ENCODE measurements at places on chromosomes 7 and 10. TPM values are rescaled to one million over a fixed set of nuclear protein-coding genes. Genes with fewer than 3 reads are reported as not detected.

- peak; percentile 51 for DNase-seq
These were observed 140.2 kb upstream of the PPP2R2D start for GRCh38 chr10:131760416-131761166.

DNA sequence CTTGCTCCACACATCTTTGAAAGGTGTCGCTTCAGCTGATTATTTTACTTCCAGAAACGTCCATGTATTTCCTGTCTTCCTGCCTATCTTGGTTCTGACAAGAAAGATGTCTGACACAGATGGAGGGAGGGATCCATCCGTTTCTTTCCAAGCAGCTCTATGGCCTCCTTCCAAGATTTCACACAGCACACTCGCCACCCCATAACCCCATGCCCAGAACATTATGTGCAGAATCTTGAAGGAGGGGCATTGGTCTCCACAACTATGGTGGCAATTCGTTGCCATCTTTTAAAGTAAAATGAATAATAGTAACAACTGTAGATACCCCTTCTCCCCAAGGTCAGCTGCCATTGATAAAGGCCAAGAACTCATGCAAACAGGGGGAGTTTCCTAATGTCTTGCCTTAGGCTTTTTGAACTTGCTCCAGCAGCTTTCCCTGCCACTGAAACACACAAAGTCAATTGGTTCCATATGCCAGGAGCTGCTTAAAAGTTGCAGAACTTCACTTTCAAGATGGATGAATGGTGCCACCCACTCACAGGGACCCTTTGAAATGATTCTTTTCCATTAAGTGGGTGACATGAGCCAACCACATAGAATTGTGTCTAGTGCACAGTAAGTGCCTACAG, 60.0 kb downstream of the VSTM4 start:
- DNase-seq: no peak

- no peak for DNase-seq
These were observed 2.1 kb upstream of the LIPM start for GRCh38 chr10:88800152-88801125.

DNA sequence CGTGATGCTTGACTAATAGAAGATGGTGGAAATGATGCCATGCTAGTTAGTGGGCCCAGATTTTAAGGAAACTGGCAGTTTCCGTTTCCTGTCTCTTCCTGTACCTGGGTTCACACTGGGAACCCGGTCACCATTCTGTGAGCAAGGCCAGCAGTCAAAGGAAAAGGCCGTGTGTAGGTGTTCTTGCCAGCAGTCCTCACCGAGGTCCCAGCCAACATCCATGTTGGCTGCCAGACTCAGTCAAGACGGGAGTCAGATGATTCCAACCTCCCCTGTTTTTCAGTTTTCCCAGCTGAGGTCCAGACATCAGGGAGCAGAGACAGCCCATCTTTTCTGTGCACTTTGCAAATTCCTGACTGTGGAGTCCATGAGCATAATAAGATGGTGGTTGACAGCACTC, 15.2 kb upstream of the PILRB start:
- no peak for DNase-seq

DNA sequence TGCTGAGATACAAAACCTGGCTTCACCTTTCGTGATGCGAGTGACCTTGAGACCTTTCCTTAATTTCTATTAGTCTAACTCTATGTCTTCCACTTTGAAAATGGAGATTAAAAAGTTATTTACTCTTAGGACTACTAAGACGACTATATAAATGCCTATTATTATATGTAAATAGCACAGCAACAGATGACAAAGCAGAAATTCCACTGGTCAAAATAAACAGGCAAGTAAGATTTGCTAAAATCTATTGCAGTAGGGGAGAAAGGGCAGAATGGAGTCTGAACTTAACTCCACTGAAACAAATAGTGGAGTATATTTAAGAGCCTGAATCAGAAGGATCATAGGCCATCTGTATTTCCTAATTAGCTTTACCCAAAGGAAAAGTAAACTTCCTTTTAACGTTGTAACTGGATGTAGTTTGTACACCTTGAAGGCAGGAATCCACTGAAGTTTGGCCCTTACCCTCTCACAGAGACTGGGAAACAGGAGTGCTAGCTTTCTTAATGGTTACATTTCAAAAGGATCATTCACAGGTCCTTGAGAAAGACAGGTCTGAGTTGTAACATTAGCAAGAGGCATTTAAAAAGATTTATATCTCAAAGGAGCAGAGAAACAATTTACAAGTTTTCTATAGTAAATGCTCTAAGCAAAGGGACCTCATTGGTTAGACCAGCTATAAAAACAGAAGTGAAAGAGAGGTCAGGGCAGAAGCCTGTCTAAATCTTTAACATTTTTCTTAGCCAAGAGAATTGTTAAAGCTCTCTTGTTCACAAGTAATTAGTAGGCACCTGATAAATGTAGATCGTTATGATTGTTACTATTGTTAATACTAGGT, 332.5 kb downstream of the ZWINT start:
- no peak for DNase-seq

DNA sequence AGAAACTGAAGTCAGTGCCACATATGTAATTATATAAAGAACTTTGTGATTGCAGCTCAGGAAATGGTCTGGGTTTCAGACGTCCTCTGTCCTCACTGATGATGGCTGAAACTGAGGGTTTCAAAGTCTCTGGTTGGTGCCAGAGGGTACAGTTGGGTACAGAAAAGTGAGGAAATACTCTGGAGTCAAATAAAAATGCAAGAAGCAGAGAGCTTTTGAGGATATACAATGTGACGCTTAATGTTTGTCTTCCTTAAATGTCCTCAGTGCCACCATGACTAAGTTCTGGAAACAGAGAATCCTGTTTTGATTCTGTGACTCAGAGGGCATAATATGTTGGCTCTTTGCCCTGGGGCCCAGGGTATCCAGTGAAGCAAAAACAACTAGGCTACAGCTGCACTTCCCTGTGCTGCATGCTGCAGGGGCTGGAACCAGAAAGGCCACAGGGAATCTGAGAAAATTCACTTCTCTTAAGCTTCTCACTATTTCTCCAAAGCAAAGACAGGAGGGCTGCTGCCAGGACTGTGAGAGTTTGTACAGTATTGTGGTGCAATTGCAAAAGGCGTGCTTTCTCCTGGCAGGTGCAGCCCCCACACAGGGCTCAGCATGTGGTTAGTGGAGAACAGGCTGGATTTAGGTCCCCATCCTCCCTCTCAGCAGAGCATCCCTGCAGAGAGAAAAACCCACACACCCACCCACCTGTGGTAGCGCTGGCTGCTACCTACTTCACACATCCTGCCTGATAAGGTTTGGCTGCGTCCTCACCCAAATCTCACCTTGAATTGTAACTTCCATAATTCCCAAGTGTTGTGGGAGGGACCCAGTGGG, 169.5 kb upstream of the SVIL start:
- no peak for DNase-seq

The ATG9B gene
- total RNA-seq: 1.2 TPM

The FGFBP3 gene
- total RNA-seq: 73.9 TPM

The KIF11 gene
- total RNA-seq: 56.7 TPM

The SEMA3E gene
- total RNA-seq: 5.4 TPM

The C7orf25 gene
- 8.7 TPM for total RNA-seq

The STEAP2 gene
- total RNA-seq: 20.9 TPM

The PTPRZ1 gene
- 230 TPM for total RNA-seq

The RBM17 gene
- 90.5 TPM for total RNA-seq

The GJD4 gene
- total RNA-seq: not detected

The CALCR gene
- 1.4 TPM for total RNA-seq

The ZNF467 gene
- total RNA-seq: 0.19 TPM

The SLC16A9 gene
- total RNA-seq: 16.0 TPM

Data from GM23338 (cell line).